Right hindlimb (tissue), 1 donor: ENCODE measurements at places on chromosomes 4 and X.

DNA sequence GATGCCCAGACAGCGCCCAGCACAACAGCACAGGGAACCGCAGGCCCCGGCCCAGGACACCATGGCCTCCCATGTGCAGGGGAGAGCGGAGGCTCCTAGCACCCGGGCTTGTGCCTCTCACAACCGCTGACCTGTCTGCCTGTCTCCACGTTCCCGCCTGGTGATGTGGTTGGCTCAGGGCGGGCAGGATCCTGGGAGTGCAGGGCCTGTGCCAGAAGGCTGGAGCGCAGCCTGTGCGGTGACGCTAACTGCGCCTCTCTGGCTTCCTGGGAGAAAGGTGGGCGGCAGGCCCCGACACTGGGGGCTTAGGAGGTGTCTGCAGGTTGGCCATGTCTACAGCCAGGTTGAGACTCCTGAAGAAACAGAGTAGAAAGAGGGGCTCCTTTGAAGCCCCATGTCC is 48.7 kb downstream of the CPZ start:
- no peak for DNase-seq

DNA sequence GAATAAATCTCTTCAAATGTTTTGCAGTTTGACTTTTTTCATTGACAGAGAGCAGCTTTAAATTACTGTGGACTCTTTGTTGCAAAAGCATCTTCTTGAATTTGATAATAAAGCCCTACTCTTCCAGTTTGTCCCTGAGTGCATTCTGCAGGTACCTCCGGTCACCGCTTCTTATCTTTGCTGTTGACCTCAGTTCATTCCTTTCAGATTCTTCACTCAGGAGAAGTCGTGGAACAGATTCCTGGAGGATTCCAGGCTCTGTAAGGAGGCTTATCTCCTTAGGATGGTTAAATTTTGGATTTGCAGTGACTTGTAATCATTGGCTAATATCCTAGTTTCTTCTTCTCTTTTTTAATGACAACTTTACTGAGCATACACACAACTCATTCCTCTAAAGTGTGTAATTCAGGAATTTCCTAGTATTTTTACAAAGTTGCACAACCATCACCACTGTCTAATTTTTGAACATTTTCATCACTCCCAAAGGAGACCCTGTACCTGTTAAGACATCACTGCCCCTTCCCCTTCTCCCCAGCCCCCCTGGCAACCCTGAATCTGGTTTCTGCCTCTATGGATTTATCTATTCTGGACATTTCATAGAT is 22.0 kb downstream of the TBL1X start:
- DNase-seq = no peak

DNA sequence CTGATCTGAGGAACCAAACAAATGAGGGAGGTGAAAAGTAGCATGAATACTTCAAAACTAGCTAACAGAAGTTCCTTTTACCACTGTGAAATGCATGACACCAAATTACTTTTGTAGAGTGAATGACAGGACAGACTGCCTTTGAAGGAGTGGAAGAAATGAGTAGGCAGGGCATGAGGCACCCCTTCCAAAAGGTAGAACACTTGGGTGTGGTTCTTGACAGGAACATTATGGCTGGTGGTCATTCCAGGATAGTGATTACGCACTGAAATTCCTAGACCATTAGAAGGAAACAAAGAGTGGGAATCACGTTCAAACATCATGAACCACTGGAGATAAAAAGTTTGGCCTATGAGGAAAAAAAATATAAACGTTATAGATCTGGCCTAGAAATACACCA is 4.9 kb downstream of the HUWE1 start:
- DNase-seq = no peak

DNA sequence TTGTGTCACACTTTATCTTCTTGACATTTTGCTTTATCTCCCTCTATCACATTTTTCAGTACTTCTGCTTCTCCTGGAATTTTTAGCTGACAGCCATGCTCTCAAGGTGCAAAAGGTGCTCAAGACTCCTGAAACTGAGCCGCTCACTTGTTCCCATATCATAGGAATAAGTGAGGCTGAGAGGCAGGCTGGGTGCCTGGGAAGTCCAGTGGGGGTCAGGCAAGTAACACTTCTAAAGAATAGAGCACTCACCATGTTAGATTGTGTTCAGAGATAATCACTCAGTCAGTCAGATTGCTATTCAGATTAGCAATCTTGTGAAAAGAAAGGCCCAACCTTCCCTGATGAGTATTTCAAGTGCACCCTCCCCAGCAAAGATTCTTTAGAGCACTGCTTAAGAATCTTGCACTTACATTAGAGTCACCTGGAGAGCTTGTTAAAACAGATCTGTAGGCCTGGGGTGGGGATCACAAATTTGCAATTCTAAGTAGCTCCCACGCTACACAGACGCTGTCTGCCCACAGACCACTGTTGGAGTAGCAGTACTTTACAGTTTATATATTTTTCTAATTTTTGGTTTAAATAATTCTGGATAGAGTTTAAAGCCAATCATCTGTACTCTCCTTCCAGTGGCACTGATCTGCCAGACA is 23.1 kb upstream of the LRAT start:
- DNase-seq = no peak

GRCh38 chrX:155215443-155216178 is 649 bp upstream of the VBP1 start:
- no peak for DNase-seq

DNA sequence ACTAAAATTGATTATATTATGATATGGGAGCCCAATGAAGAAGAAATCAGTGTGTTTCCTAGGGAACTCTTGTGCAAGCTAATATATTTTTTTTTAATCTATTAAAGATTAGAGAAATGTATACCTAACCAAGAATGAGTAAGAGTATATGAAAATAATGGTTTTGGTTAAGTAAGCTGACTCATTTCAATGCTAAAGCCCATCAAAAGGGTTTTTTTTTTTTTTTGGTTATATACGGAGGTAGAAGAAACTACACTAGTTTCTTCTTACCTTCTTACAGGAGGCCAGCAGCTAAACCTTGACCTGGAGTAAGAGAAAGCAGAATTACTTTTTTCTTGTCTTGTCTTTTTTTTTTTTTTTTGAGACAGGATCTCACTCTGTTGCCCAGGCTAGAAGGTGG is 27.5 kb downstream of the RUFY3 start:
- DNase-seq = no peak

DNA sequence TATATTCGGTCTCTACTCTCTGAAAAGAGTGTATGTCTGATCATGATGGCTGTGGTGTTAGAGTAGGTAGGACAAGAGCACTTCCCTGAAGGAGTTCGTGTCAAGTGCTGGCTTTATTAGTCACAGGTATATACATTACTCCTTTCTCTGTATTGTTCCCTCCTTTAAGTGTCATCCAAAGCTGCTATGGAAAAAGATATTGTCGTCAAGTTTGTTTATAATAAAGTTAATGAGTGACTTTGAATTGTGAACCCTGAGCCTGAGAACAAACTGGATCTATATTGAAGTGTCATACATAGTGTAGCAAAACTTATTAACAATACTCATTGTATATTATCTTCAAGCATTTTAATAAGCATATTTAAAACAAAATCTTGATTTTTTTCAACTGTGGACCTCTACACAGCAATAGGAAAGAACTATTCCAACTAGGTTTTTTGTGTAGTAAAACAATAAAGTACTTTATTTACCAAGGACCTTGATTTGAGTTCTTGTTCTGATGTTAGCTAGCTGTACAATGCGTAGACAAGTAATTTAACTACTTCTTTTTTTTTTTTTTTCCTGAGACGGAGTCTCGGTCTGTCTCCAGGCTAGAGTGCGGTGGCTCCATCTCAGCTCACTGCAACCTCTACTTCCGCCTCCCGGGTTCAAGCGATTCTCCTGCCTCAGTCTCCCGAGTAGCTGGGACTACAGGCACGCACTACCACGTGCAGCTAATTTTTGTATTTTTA is 177.7 kb downstream of the RAPGEF2 start:
- DNase-seq = no peak
